ENCODE measurements at places on chromosomes 16 and 17. TPM values are rescaled to one million over a fixed set of nuclear protein-coding genes. Genes with fewer than 3 reads are reported as not detected.

- DNase-seq = peak; percentile 70
- H3K4me3 ChIP-seq = peak overlapping the region; percentile 51
- peak overlapping the region; percentile 84 for H3K27ac ChIP-seq
- no peaks in the 10 kb centered on the region for H3K27me3 ChIP-seq
- H3K4me1 ChIP-seq = peaks cover 34% of the 10 kb centered on the region
Observed at GRCh38 chr16:86222547-86222946, 287.8 kb upstream of the FOXF1 start.

GRCh38 chr17:83109793-83110645, 30.6 kb downstream of the METRNL start:
- H3K36me3 ChIP-seq = no peaks in the 10 kb centered on the region
- peak; percentile 97 for DNase-seq
- H3K27ac ChIP-seq = peak overlapping the region; percentile 84
- H3K27me3 ChIP-seq = peaks cover 4% of the 10 kb centered on the region
- peaks cover 13% of the 10 kb centered on the region for H3K4me1 ChIP-seq

- H3K4me3 ChIP-seq = no peak overlapping the region
- peaks cover 30% of the 10 kb centered on the region for H3K27me3 ChIP-seq
- no peak for DNase-seq
- no peaks in the 10 kb centered on the region for H3K36me3 ChIP-seq
- H3K27ac ChIP-seq = no peak overlapping the region
- H3K4me1 ChIP-seq = no peaks in the 10 kb centered on the region
Observed at GRCh38 chr17:49891694-49892389, 44.0 kb upstream of the TAC4 start.

DNA sequence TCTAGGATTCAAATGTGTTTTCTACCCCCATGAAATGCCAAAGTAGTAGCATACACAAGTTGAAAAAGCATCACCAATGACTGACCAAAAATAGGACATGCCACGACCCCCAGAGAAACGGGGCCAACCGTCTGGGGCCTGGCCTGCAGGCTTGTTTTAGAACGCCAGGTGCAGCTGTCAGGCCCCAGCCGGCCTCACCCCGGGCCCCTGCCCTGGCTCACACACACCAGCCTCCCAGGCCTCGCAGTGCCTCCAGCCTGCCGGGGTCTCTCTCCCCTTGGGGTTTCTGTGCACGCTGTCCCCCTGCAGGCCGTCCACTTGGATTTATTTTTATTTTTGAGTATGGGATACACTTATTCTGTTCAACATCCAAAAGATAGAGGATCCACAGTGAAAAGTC, 7.9 kb downstream of the KATNB1 start:
- DNase-seq = no peak
- H3K27ac ChIP-seq = no peak overlapping the region
- H3K4me1 ChIP-seq = no peaks in the 10 kb centered on the region
- H3K36me3 ChIP-seq = no peaks in the 10 kb centered on the region

DNA sequence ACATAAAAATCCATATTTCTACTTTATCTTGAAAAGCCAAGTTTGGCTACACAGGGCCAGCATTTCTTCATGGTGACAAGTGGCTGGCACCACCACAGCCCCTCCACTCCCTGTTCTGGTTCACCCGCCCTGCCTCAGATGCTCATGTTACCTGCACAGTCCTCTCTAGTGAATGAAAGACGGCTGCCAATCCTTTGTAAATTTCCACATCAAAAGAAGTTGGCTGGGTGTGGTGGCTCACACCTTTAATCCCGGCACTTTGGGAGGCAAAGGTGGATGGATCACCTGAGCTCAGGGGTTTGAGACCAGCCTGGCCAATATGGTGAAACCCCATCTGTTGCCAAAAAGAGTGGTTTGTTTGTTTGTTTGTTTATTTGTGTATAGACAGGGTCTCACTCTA, 19.9 kb upstream of the CORO1A start:
- no peaks in the 10 kb centered on the region for H3K4me1 ChIP-seq
- no peak overlapping the region for H3K4me3 ChIP-seq
- DNase-seq = no peak
- no peaks in the 10 kb centered on the region for H3K36me3 ChIP-seq
- no peaks in the 10 kb centered on the region for H3K27me3 ChIP-seq

The MT1M gene
- 58.8 TPM for total RNA-seq

DNA sequence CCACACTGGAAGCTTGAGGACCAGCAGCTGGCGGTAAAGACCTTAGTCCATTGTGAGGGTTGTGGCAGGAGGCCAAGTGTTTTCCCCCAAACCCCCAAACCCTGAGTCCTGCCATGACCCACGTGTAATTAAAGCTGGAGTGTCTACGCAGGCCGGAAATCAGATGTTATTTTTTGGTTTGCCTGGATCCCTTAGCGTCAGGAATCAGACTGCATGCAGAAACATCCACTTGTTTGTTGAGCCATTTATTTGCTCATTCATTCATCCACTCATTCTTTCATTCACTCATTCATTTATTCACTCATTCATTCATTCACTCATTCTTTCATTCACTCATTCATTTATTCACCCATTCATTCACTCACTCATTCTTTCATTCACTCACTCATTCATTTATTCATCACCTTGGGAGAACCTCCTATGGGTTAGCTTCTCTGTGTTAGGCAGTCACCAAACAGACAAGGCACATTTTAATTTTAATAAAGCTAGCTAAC, 313.1 kb downstream of the MAF start:
- H3K27ac ChIP-seq = no peak overlapping the region
- H3K4me3 ChIP-seq = no peak overlapping the region
- DNase-seq = no peak

- no peaks in the 10 kb centered on the region for H3K27me3 ChIP-seq
- DNase-seq = no peak
- no peaks in the 10 kb centered on the region for H3K36me3 ChIP-seq
- H3K27ac ChIP-seq = peak overlapping the region; percentile 31
- H3K4me1 ChIP-seq = peaks cover 14% of the 10 kb centered on the region
Observed at GRCh38 chr17:77129568-77130301, 11.0 kb upstream of the SEC14L1 start.

The RAP1GAP2 gene
- 0.33 TPM for total RNA-seq

The CD68 gene
- total RNA-seq = 16.2 TPM

- H3K36me3 ChIP-seq = no peaks in the 10 kb centered on the region
- no peak for DNase-seq
- no peak overlapping the region for H3K27ac ChIP-seq
- no peaks in the 10 kb centered on the region for H3K4me1 ChIP-seq
- peaks cover 4% of the 10 kb centered on the region for H3K27me3 ChIP-seq
Observed at GRCh38 chr17:58289869-58290268, 9.1 kb upstream of the MPO start.

DNA sequence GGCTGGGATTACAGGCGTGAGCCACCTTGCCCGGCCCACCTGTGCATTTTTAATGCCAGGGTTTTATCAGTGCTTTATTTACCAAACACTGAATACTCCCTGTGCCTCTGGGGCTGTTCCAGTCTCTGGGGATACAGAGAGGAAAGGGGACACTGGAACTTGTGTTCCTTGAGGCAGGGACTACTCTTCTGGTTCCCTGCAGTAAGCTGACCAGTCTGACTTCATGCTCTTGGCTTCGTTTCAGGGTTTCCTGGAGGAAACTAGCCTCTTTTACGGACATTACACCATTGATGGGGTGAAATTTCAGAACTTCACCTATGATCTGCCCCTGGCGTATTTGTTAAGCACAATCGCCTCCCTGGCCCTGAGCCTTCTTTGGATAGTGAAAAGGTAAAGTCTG, 37.4 kb upstream of the COQ7 start:
- no peaks in the 10 kb centered on the region for H3K4me1 ChIP-seq
- no peak for DNase-seq
- H3K27me3 ChIP-seq = no peaks in the 10 kb centered on the region
- no peak overlapping the region for H3K27ac ChIP-seq
- H3K4me3 ChIP-seq = no peak overlapping the region
- no peaks in the 10 kb centered on the region for H3K36me3 ChIP-seq

Data from fibroblast of lung (primary cell).